GM18507 (cell line): ENCODE measurements at places on chromosomes 13 and 19.

GRCh38 chr19:3369337-3370213, 3.2 kb downstream of the NFIC start:
- no peak for DNase-seq

GRCh38 chr13:26308836-26309235, 54.9 kb downstream of the CDK8 start:
- DNase-seq: no peak

- DNase-seq: peak; percentile 66
Measured at GRCh38 chr19:18251587-18252369, 22.5 kb downstream of the IQCN start.

- no peak for DNase-seq
Measured at GRCh38 chr19:7912144-7912696, 2.4 kb upstream of the TGFBR3L start.

DNA sequence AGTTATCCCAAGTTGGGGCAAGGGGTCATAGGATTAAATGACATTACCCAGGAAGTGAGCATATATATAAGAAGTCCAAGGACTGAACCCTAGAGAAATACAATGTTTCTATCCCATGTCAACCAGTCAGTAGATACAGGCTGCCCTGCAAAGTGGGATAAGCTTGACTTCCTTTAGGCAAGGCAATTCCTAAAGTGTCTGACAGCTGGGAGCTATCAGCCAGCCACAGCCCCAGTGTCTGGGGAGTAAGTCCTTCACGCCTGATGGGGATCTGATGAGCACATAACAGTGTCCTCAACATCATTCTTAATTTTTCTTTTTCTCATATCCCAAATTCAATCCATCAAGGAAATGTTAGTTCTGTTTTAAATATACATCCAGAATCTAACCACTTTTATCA, 54.1 kb downstream of the DNAJC15 start:
- no peak for DNase-seq

DNA sequence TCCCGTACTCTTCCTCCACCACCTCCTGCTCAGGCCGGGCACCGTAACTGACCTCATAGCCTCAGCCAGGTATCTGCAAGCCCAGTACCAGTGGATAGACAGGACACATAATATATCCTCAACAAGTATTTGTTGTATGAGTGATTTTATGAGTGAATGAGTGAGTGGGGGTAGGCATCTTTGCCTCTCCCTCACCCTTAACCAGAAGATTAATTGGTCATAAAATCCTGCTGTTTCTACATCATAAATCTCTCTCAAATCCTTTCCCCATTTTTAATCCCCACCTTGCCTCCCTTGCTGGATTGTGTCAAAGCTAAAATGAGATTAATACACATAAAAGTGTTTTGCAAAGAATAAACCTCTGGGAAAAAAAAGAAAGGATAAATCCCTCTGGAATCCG, 44.4 kb upstream of the HMGB1 start:
- DNase-seq: no peak

- no peak for DNase-seq
Measured at GRCh38 chr19:53130506-53130905, 2.2 kb downstream of the ZNF415 start.

GRCh38 chr13:64684108-64684507, 2546.0 kb downstream of the PCDH9 start:
- no peak for DNase-seq

DNA sequence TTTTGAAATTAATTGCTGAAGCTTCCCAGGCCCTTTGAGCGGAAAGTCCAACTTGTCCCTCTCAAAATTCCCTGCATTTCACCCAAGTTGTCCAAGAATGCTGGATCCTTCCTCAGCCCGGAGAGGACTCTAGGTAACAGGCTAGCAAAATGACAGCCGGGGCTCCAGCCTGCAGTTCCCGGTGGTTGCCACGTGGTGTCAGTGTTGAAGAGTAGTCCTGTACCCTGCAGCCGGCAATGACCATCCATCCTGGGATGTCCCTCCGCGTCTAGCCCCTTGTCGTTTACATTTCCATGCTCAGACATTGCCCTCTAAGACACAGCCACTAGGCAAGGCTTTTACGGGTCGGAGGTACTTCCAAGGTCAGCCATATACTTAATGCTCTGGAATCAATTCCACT, 31.4 kb upstream of the MTIF3 start:
- no peak for DNase-seq
